Fibroblast of skin of scalp (primary cell): ENCODE measurements at places on chromosomes 11 and 22.

GRCh38 chr11:17352950-17353820, 1.6 kb downstream of the NCR3LG1 start:
- peak; percentile 75 for DNase-seq

DNA sequence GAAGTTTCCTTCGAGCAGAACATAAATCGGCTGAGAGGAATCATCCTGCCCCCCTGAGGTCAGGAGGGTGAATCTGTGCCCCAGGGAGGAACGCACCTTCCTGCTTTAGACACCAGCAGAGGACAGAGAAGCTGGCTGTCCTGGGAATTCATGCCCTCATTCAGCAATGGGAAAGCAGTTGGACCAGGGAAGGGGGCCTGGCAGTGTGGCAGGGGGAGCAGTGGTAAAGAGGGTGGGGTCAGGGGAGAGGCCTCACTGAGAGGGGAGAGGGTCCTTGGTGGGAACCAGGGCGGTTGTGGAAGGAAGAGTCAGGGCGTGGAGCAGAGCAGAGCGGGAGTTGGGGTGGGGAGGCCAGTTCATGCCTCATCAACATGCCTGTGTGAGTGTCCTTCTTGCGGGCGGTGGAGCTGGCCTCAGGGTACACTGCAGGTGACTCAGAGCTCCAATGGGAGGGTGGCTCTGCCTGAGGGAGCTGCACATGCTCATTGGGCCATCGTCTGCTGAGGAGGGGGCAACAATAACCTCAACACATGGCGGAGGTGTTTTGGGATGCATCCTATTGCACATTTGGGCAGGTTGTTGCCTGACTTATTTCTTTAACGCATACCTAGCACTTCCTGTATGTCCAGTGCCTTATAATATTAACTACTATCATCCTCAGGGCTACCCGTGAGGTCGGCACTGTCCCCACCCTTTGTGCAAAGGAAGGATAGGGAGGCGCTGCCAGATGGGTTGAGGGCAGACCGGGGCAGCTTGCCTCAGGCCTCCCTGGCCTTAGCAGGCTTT, 23.2 kb downstream of the MED15 start:
- peak; percentile 71 for DNase-seq

DNA sequence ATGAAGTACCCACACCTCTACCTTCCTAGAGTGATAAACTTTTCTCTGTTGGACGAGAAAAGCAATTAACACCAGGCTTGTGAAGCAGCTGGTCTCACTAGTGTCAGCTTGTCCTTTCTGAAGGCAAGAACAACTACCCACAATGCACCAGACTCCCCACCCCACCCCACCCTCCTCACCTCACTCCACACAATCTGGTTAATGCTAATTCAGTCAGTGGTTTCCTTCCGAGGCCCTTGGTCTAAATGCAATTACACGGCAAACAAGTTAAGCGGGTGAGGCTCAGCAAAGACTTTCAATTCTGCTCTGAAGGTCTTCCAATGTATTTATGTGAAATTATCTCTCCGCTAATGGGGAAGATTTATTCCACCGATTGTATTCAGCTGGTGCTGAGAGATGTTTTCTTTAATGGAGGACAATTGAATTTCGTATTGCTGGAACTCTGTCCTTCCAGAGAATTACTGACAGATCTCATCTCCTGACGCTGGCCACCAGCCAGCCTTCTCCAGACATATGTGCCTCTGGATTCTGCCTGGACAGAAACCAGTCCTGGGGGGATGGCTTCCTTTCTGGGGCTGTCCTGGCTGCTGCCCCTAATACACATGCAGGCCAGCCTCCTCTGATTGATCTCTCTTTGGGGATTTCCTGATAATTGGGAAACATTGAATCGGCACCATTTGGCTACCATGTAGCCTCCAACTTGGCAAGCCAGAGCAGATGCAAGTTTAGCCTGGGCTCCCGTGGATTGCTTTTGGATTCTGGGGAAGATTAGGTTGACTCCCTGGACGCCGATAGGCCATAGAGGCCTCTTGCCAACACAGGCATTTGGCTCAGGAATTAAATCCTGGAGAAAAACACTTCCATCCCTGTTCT, 165.8 kb upstream of the NARS2 start:
- DNase-seq = no peak

- DNase-seq = no peak
These were observed 664.8 kb upstream of the API5 start for GRCh38 chr11:42646959-42647358.

- DNase-seq = no peak
These were observed 704.1 kb upstream of the CCDC179 start for GRCh38 chr11:23564370-23564769.

- peak; percentile 96 for DNase-seq
These were observed 26.9 kb downstream of the SUSD2 start for GRCh38 chr22:24208012-24208749.

- DNase-seq = peak; percentile 12
These were observed 43.4 kb downstream of the PARVG start for GRCh38 chr22:44224166-44224565.

- no peak for DNase-seq
These were observed 147.5 kb downstream of the PARVA start for GRCh38 chr11:12524865-12525264.

DNA sequence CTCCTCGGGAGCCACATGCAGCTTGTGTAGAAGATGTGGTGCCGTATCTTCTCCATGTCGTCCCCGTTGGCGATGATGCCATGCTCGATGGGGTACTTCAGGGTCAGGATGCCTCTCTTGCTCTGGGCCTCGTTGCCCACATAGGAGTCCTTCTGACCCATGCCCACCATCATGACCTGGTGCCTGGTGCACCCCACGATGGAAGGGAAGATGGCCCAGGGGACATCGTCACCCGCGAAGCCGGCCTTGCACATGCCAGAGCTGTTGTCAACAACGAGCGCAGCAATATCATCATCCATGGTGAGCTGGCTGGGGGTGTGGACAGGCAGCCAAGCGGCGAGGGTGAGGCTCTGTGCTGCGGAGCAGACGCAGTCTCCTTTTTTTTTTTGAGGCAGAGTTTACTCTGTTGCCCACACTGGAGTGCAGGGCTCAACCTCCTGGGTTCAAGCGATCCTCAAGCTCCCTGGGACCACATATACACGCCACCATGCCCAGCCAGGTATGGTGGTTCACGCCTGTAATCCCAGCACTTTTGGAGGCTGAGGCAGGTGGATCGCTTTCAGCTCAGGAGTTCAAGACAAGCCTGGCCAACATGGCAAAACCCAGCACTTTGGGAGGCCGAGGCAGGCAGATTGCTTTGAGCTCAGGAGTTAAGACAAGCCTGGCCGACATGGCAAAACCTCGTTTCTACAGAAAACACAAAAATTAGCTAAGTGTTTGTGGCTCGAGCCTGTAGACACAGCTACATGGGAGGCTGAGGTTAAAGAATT, 17.3 kb upstream of the EP300 start:
- DNase-seq = no peak

- DNase-seq = peak; percentile 35
These were observed 122.3 kb upstream of the SNX19 start for GRCh38 chr11:131038597-131038996.

GRCh38 chr11:65185869-65186341, 4.2 kb downstream of the CAPN1 start:
- no peak for DNase-seq

- DNase-seq = no peak
These were observed 85.5 kb downstream of the KCNQ1 start for GRCh38 chr11:2530131-2530854.

- DNase-seq = no peak
These were observed 109.9 kb downstream of the MICAL3 start for GRCh38 chr22:17914474-17914873.

DNA sequence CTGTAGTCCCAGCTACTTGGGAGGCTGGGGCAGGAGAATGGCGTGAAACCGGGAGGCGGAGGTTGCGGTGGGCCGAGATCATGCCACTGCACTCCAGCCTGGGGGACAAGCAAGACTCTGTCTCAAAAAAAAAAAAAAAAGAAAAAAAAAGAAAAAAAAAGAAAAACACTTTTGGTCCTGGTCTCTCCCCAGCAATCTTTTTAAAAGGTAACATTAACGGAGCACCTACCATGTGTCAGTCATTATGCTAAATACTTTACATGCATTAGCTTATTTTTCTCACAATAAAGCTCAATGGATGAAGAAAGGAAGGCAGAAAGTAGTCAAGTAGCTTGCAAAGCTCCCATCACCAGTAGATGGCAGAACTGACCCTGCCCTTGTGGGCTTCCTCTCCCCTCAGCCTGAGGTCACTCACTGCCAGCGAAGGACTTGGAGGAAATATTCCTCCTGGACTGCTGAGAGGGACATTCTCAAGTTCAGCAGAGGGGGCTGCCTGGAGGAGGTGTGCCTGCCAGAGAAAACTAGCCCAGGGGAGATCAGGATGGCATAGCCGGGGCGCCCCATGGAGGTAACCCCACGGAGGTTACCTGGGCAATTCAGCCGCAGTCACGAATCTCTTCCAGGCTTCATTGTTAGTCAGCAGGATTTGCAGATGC, 15.5 kb downstream of the APOL3 start:
- peak; percentile 79 for DNase-seq

GRCh38 chr11:36029616-36030015, 85.8 kb downstream of the LDLRAD3 start:
- DNase-seq = no peak

DNA sequence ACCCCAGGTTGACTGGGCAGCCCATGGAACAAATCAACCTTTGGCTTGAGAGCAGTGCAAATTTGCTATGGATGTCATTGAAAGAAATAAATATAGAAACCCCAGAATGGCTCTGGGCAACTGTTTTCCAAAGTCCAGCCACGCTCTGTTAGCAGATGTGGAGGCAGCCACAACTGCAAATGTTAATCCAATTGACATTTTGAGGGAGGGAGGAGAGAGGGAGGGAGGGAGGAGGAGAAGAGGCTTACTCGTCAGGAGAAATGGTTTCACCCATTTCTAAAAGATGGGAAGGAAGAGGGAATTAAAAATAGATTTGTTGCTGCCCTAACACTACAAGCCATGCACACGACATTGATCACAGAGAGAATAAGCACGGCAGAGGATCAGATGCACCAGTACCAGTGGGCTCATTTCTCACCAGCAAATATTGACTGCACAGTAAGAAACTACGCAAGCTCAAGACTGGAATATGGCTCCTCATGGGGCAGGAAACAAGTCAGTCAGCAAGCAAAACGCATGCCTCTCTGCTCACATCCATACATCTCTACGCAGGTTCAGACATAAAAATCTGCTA, 229.1 kb downstream of the LARGE1 start:
- no peak for DNase-seq

DNA sequence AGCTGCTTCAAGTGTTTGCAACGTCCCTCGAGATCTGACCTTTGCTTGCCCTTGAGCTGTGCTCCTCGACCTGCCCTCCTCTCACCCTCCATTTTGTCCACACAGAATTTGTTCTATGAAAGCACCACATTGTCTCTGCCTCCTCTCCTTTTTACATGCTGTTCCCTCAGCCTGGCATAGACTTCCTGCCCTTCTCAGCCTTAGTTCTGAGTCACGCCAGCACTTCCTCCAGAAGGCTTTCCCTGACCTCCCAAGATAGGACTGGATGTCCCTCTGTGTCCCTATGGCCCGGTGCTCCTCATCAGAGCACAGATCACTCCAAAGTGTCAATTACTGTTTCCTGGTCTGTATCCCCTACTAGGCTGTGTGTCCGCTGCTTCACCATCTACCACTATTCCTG, 16.2 kb downstream of the JHY start:
- DNase-seq = no peak

DNA sequence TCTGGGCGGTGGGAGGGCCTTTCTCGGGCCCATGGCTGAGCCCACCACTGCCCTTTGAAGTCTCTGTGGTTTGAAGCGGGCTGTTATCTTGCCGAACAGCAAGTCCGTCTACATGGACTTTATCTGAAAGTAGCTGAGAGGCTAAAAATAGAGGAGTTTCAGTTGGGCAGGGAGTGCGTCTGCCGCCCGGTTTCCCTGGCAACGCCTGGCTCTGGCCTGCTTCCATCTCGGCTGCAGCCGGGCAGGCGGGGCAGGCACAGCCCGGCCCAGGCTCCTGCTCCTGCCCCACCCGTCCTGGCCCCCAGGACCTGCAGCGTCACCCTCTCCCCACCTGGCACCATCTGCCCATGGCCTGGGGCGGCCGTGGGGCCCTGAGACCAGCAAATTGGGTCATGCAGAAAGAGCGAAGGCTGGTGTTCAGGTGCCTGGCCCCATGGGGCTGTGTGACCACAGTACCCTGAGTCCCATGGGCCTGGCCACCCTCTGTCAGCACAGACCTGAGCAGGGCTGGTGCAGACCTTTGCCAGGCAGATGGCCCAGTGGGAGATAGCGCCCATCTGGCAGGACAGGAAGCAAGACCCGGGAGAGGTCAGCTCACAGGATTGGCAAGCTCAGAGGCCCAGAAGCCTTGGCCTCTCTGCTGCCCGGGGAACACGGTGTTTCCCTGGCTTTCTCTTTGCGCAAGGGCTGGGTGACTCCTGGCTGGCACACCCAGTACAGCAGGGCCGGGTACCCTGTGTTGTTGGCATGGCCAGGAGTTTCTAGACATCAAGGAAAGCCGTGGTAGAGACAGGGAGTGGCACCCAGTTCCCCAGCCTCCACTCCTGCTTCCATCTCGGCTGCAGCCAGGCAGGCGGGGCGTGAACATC, 79.1 kb upstream of the KCNQ1OT1 start:
- DNase-seq = peak; percentile 53

GRCh38 chr11:35100013-35100383, 39.0 kb upstream of the CD44 start:
- peak; percentile 95 for DNase-seq

DNA sequence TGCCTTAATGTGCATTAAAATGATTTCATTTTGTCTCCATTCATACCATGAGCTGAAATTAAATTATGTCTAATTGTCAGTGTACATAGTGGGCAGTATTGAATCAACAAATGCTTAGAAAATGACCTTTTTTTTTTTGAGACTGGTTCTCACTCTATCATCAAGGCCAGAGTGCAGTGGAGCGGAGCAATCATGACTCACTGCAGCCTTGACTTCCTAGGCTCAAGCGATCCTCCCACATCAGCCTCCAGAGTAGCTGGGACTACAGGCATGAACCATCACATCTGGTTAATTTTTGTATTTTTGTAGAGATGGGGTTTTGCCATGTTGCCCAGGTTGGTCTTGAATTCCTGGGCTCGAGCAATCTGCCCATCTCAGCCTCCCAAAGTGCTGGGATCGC, 117.0 kb upstream of the BLID start:
- DNase-seq = no peak

DNA sequence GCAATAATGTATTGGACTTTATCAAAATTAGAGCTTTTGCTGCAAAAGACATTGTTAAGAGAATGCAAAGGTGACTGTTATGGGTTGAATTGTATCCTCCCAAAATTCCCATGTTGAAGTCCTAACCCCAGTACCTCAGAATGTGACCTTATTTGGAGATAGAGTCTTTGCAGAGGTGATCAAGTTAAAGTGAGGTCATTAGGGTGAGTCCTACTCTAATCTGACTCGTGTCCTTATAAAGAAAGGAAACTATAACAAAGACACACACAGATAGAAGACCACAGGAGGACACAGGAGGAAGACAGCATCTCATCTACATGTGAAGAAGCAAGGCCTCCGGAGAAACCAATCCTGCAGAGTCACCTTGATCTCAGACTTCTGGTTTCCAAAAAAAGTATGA, 1011.2 kb downstream of the TBC1D22A start:
- DNase-seq = no peak

- no peak for DNase-seq
These were observed 198.5 kb upstream of the MTNR1B start for GRCh38 chr11:92770981-92771380.

GRCh38 chr11:88406876-88407275, 69.3 kb upstream of the CTSC start:
- no peak for DNase-seq
